Brain pericyte (primary cell): ENCODE measurements at places on chromosomes 1 and 21.

- no peak for DNase-seq
These were observed 28.9 kb upstream of the FMOD start for GRCh38 chr1:203379825-203380224.

- DNase-seq = no peak
These were observed 10.4 kb downstream of the BARHL2 start for GRCh38 chr1:90706437-90707362.

- DNase-seq = no peak
These were observed 3.0 kb downstream of the ALX3 start for GRCh38 chr1:110067479-110067892.

- no peak for DNase-seq
These were observed 11.4 kb downstream of the NCF2 start for GRCh38 chr1:183578856-183579255.

- no peak for DNase-seq
These were observed 57.4 kb downstream of the GALNT2 start for GRCh38 chr1:230124186-230125128.

GRCh38 chr1:246383791-246384190, 123.3 kb downstream of the SMYD3 start:
- no peak for DNase-seq

- no peak for DNase-seq
These were observed 154.8 kb downstream of the SLC45A1 start for GRCh38 chr1:8472668-8473067.

DNA sequence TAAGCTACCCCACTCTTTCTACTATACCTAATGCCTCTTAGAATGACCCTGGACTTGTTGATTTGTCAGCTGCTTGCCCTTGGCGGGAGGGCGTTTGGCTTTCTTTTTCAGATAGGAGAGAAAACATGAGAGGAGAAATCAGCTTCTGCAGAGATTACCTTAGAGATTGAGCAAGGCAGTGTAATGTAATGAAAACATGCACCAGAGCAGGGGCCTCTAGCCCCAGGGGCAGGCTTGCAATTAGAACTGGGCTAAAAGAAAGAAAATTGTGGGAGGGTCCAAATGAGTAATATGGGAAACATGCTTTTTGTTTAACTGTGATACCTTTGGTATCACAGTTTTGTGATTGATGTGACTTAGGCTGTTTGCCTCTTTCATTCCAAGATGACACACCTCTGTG, 89.7 kb downstream of the PBX1 start:
- DNase-seq = no peak

DNA sequence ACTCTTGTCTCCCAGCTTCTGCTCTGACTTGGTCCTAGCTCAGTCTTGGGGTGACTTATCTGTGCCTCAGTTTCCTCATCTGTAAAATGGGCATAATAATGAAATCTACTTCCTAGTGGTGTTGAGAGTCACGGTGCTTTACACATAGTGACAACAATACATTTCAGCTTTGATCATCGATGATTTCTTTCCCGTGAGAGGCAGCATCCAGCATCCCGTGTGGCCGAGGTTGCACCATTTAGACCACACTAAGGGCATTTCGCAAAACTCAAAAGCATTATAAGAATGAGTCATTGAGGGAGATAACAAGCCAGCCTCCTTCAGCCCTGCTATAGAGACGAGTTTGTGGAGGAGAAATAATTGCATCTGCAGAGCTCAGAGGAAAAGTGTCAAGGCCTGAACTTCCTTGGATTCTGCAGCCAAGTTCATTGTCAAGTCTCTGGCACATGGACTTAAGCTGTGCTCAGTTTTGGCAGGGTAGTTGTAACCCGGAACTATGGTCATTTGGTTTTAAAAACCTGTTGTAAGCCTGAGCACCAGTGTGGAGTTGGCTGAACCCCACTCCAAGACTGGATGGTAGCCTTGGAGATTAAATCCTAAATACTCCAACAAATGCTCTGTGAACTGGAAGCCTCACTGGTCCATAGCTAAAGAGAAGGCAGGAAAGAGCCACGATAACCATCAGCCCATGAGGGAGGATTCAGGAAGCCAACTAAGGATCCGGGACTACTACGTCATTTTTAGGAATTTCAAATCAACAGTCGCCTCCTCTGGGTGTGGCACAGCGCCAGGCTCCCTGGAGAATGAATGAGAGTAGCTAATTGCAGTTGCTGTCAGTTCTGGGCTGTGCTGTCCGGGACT, 64.2 kb downstream of the TCP10L start:
- DNase-seq = no peak

DNA sequence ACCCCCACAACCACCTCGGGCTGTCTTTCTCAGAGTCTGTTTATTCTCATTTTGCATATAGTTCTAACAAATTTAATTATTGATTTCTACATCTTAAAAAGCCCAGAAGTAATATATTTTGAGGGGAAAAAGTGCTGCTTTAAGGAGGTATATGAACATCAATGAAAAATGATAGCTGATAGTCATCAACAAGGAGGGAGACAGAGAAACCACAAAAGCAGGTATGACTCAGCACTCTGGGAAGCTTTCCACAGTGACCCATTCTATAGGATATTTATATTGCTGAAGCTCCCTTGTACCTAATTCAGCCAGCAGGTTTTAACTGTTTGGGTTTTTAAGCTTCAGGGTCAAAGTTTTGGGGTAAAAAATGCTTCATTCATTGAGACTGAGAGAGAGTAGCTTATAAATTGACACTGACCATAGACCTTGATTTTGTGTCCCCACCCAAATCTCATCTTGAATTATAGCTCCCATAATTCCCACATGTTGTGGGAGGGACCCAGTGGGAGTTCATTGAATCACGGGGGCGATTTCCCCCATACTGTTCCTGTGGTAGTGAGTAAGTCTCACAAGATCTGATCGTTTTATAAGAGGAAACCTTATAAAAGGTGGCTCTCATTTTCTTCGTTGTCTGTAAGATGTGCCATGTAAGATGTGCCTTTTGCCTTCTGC, 27.4 kb downstream of the VANGL1 start:
- no peak for DNase-seq

DNA sequence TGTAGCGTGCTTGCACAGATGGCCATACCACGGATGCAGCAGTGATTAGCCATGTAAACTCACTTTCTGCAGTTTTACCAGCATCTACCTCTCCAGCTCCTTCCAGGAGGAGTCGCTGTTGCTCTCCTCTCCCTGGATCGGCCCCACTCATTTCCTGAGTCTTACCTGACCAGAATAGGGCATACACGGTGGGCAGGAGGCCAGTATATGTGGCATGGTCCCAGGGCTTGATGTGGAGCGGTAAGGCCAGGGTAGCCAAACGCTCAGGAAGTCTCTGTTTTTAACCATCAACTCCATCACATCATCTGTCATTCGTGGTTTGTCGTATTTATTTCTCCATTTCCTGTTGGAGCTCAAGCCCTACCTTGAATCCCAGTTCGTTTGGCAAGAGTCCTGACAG, 163.4 kb upstream of the USP24 start:
- no peak for DNase-seq

- no peak for DNase-seq
These were observed 142.3 kb downstream of the MIS18A start for GRCh38 chr21:32136546-32136945.

- no peak for DNase-seq
These were observed 6.4 kb downstream of the NUAK2 start for GRCh38 chr1:205315008-205315618.

- DNase-seq = no peak
These were observed 14.2 kb upstream of the ADORA3 start for GRCh38 chr1:111517469-111518225.

GRCh38 chr1:114750780-114751179, 7.0 kb downstream of the CSDE1 start:
- no peak for DNase-seq

DNA sequence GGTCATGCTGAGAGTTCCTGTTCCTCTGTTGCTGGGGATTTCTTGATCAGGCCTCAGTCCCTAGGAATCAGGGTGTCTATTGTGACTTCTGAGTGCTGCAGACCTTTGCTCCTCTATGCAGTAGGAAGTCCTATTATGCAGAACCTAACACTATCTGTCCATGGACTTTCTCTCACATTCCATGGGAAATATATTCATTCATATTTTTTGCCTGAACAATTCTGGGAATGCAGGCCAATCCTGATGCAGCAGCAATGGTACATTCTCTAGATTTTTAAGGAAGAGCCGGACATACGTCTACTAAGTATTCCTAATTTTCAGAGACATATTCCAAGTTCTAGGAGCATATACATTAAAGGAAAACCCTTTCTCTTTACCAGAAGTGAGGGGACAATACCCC, 61.1 kb upstream of the C1orf87 start:
- DNase-seq = no peak

- DNase-seq = no peak
These were observed 369.7 kb downstream of the RRAGC start for GRCh38 chr1:38489844-38490270.

- no peak for DNase-seq
These were observed 6.6 kb downstream of the TNFRSF8 start for GRCh38 chr1:12069623-12070244.

GRCh38 chr1:236830560-236830959, 35.5 kb downstream of the MTR start:
- DNase-seq = no peak

- no peak for DNase-seq
These were observed at the start of gene LY9 for GRCh38 chr1:160795951-160796383. Gene LY9, plus strand, starts transcription at chr1:160796174. Its CDS starts 14 bp downstream, at chr1:160796188.

- no peak for DNase-seq
These were observed 711.1 kb upstream of the CHRM3 start for GRCh38 chr1:238675221-238675620.

- DNase-seq = no peak
These were observed 5.3 kb downstream of the OLFML2B start for GRCh38 chr1:162018418-162018817.

DNA sequence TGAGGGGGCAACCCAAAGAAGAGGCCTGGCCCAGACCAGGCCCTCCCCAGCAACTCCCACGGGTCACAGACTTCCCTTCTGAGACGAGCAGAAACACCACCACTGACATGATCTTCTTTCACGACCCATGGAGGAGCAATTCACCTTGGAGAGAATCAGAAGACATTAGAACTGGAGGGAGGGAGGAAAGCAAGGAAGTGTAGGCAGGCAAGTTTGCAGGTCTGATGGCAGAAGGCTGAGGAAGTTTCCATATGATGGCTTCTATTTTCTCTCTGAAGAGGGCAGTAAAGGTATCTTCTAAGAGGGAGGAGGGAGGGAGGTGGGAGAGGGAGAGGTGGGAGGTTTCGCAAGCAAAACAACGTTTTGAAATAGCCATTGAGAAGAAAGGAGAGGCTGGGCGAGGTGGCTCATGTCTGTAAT, 1.4 kb upstream of the UBXN10 start:
- DNase-seq = no peak

DNA sequence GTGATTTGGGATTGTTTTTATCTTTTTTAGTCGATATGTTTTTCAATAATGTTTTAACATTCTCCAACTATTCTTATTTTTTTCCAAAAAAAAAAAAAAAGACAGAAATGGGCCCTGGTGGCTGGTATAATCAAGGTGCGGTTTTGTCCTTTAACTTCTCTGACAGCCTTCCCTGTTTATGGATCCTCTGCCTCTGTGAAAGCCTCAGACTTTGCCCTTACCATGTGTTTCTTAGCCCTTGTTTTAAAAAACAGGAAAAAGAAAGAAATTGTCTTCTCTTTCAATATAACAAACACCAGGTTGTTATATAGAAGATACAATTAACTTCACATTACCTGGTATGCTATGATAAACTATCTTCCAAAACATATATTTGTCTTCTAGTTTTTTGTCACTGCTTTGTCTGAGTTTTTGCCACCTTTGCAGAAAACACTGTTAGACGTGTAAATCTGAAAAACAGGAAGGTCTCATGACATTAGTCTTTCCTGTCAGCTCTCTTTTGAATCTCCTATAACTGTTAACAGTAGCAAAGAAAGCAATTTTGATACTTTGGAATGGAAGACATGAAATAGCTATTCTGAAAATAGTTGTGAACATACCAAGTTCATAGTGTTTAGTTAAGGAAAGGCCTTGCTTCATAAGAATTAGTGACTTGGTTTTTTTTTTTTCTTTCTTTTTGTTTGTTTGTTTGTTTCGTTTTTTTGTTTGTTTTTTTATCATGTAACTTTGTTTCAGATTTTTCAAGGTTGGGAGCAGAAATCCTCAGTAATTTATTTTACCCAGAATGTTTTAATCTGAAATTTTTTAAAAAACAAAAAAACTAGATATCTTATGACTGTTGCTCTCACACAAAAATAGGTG, 31.7 kb upstream of the CACYBP start:
- DNase-seq = no peak

GRCh38 chr1:65845535-65846060, 52.9 kb downstream of the PDE4B start:
- no peak for DNase-seq

- no peak for DNase-seq
These were observed 23.9 kb downstream of the NAV1 start for GRCh38 chr1:201562659-201563405.

- no peak for DNase-seq
These were observed 10.4 kb downstream of the DEGS1 start for GRCh38 chr1:224193319-224193966.

DNA sequence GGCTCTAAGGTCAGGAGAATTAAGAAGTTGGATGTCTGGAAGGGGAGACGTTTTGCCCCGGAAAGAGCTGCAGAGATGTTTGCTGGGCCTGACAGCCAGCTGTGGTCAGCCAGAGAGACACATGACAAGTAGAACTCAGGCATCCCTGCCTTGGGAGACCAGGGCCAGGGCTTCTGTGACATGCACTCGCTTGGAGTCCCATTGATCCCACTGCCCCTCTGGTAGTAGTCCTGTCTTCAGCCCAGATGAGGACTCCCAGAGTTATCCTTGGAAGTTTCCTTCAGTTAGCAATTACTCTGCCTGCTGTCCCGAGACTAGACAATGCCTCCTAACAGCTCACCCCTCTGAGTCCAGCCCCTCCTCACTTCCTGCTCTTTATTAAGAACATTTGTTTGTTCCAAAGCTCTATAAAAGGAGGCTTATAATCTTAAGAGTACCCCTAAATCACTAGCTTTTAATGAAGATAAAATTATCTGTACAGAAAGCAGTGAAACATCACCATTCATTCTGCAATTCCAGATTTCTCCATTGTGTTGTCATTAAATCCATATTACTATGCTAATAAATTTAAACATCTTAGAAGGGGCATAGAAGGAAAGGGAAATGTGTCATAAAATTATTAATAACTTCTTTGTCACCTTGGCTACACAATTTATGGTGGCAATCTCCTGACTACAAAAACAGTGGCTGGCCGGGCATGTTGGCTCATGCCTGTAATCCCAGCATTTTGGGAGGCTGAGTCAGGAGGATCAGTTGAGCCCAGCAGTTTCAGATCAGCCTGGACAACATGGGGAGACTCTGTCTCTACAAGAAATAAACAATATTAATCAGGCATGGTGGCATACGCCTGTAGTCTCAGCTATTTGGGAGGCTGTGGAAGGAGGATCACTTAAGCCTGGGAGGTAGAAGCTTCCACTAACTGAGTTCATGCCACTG, 94.2 kb downstream of the KCNK1 start:
- DNase-seq = no peak

GRCh38 chr1:3476666-3477065, 22.2 kb downstream of the ARHGEF16 start:
- DNase-seq = no peak

GRCh38 chr21:32044205-32045180, 171.7 kb downstream of the HUNK start:
- no peak for DNase-seq
